Melanocyte of skin (primary cell): ENCODE measurements at places on chromosomes 5 and 9. TPM values are rescaled to one million over a fixed set of nuclear protein-coding genes. Genes with fewer than 3 reads are reported as not detected.

SPRY4 gene
- total RNA-seq: 17.0 and 18.3 TPM in 2 replicates

TXNDC8 gene
- total RNA-seq: not detected in 2 replicates

MYOT gene
- not detected in 2 replicates for total RNA-seq

TGFBI gene
- 20.4 and 65.3 TPM in 2 replicates for total RNA-seq

SUSD3 gene
- 3.7 and 5.3 TPM in 2 replicates for total RNA-seq

GPX8 gene
- 64.3 and 67.3 TPM in 2 replicates for total RNA-seq

CNTNAP3 gene
- 1.2 TPM in 1 of 2 replicates, not detected in the other for total RNA-seq

ADCY2 gene
- 2.4 and 7.3 TPM in 2 replicates for total RNA-seq

IFNA21 gene
- not detected in 2 replicates for total RNA-seq

SETD9 gene
- 18.3 and 37.3 TPM in 2 replicates for total RNA-seq

NRG2 gene
- total RNA-seq: 2.7 and 3.9 TPM in 2 replicates

BSPRY gene
- total RNA-seq: 0.31 and 0.67 TPM in 2 replicates

TMEM245 gene
- 69.9 and 89.8 TPM in 2 replicates for total RNA-seq

ECM2 gene
- total RNA-seq: under 0.01 TPM in 1 of 2 replicates, not detected in the other

GFI1B gene
- under 0.01 TPM in 1 of 2 replicates, not detected in the other for total RNA-seq

FCN1 gene
- total RNA-seq: not detected in 2 replicates

OR1L6 gene
- total RNA-seq: not detected in 2 replicates

SH3GLB2 gene
- total RNA-seq: 33.0 and 36.0 TPM in 2 replicates

CD274 gene
- total RNA-seq: 3.4 and 4.0 TPM in 2 replicates

GHR gene
- 0.34 and 2.9 TPM in 2 replicates for total RNA-seq

NREP gene
- total RNA-seq: 11.4 and 12.3 TPM in 2 replicates

ZCCHC7 gene
- 7.9 and 16.4 TPM in 2 replicates for total RNA-seq

MACIR gene
- total RNA-seq: 8.3 and 17.1 TPM in 2 replicates

NEURL1B gene
- 1.4 and 1.7 TPM in 2 replicates for total RNA-seq

CCDC127 gene
- total RNA-seq: 3.7 and 5.6 TPM in 2 replicates

SNCB gene
- total RNA-seq: 0.34 and 0.36 TPM in 2 replicates

C9orf50 gene
- total RNA-seq: 0.36 TPM in 1 of 2 replicates, not detected in the other

AIF1L gene
- total RNA-seq: 62.6 and 156 TPM in 2 replicates

SIT1 gene
- not detected in 2 replicates for total RNA-seq

PCDHGC4 gene
- total RNA-seq: 1.5 and 1.7 TPM in 2 replicates

CA9 gene
- total RNA-seq: 0.36 TPM in 1 of 2 replicates, not detected in the other

UBE2QL1 gene
- total RNA-seq: not detected in 2 replicates

ANKRD18B gene
- total RNA-seq: 5.9 and 8.4 TPM in 2 replicates

DAPK1 gene
- 37.3 and 54.3 TPM in 2 replicates for total RNA-seq

ADAMTS6 gene
- 1.0 and 1.5 TPM in 2 replicates for total RNA-seq

CDO1 gene
- total RNA-seq: 1.0 and 2.2 TPM in 2 replicates

PPP2CA gene
- total RNA-seq: 66.9 and 120 TPM in 2 replicates

ARL14EPL gene
- not detected in 2 replicates for total RNA-seq

DDX46 gene
- total RNA-seq: 15.1 and 32.0 TPM in 2 replicates

SPATA6L gene
- 0.34 and 0.36 TPM in 2 replicates for total RNA-seq

C5orf34 gene
- total RNA-seq: 11.3 and 11.6 TPM in 2 replicates

UIMC1 gene
- total RNA-seq: 18.9 and 28.7 TPM in 2 replicates

OR1K1 gene
- total RNA-seq: not detected in 2 replicates

TTC23L gene
- under 0.01 and 0.62 TPM in 2 replicates for total RNA-seq

BHMT2 gene
- 0.69 and 1.5 TPM in 2 replicates for total RNA-seq

FREM1 gene
- under 0.01 TPM in 1 of 2 replicates, not detected in the other for total RNA-seq

SLC34A3 gene
- not detected in 2 replicates for total RNA-seq

CTNND2 gene
- not detected in 2 replicates for total RNA-seq

MTX3 gene
- 11.3 and 17.3 TPM in 2 replicates for total RNA-seq

BTNL3 gene
- not detected in 2 replicates for total RNA-seq
